HFFc6 (cell line): ENCODE measurements at places on chromosomes 7 and 10. TPM values are rescaled to one million over a fixed set of nuclear protein-coding genes. Genes with fewer than 3 reads are reported as not detected.

Gene NACAD
- 5.2 to 10.5 TPM (median 6.1 TPM) in 3 replicates for total RNA-seq

Gene AS3MT
- 1.8 to 4.1 TPM (median 3.0 TPM) in 3 replicates for total RNA-seq

Gene GBF1
- total RNA-seq: 71.0 to 77.6 TPM (median 71.4 TPM) in 3 replicates

Gene OAT
- 125 to 139 TPM (median 126 TPM) in 3 replicates for total RNA-seq

Gene ACTL6B
- total RNA-seq: not detected in 3 replicates

Gene CTNNA3
- total RNA-seq: not detected in 3 replicates

Gene SUPV3L1
- 25.1 to 29.1 TPM (median 26.7 TPM) in 3 replicates for total RNA-seq

Gene MSMB
- total RNA-seq: not detected in 3 replicates

DNA sequence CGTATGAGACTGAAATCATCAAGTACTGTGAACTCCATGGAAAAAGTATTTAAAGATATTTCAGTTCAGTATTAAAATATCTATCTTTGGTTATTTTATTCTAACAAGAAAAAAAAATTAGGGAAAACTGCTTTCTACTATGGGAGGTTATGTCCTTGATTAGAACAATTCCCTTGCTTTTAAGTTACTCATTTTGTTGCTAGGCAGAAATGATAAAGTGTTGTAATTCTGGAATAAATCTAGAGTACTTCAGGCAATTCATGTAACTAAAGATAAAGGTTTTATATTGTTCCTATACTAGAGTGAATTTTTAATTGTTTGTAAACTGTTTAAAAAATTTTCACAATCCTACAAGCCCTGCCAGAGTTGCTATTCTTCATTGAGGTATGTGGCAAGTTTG, 92.0 kb downstream of the BBS9 start:
- no peak for DNase-seq

DNA sequence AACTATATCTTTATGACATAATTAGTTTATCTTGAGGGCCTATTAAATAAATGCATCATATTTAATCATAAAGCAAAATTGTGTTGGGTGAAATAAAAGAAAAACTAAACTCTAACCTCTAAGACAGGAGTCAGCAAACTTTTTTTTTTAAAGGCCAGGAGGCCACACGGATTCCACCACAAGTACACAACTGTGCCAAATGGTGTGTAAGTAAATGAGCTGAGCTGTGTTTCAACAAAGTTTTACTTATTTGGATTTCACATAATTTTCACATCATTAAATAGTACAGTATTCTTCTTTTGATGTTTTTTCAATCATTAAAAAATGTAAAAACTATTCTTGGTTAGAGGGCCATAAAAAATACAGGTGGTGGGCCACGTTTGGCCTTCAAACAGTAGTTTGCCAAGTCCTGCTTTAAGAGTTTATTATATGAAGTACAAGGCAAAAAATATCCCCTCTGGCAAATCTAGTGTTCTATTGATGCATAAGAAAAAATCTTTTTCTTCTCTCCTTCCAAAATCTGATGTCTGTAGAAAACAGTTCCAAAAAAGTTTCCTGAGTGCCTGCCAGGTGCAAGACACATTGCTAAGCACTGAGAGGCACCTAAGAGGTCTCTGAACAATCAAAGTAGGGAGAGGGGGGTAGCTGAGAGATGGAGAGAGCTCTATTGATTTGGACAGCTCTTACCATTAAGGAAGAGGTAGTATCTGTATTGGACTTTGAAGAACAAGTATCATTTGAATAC, 26.5 kb upstream of the SPOCK2 start:
- no peak for DNase-seq

GRCh38 chr10:72258617-72259016, 15.1 kb upstream of the DDIT4 start:
- DNase-seq: no peak

DNA sequence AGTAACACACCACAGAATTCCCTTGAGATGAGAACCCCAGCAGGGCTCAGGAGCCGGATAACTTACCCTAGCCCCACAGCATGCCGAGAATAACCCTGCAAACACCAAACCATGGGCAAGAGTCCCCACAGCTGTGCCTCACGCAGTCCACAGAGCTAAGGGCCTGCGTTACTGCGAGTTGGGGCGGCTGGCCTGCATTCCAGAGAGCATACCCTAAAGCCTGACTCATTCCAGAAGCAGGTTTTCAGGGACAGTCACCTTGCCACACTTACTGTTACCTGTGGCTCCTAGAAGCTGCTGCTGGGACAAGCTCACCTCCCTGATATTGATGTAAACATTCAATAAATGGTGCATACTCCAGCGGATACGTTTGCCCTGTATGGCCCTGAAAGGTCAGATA, 18.6 kb downstream of the FGFR2 start:
- DNase-seq: no peak

DNA sequence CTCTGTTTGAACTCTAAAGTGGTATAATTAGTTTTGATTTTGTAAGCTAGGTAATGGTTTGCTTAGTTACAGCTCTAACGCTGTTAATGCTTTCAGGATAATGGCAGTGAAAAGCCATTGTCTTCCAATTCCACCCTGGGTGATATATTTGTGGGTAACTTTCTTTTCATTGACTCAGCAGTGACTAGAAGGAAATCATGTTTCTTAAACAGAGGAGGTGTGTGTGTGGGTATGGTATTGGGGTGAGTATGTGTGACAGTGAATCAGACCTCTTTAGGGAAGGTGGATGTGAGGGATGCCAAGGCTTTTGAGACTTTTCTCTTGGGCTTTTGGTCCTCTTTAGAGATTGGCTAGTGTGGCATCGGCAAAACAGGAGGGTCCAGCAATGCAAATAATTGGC, 13.6 kb downstream of the ENTPD7 start:
- no peak for DNase-seq

DNA sequence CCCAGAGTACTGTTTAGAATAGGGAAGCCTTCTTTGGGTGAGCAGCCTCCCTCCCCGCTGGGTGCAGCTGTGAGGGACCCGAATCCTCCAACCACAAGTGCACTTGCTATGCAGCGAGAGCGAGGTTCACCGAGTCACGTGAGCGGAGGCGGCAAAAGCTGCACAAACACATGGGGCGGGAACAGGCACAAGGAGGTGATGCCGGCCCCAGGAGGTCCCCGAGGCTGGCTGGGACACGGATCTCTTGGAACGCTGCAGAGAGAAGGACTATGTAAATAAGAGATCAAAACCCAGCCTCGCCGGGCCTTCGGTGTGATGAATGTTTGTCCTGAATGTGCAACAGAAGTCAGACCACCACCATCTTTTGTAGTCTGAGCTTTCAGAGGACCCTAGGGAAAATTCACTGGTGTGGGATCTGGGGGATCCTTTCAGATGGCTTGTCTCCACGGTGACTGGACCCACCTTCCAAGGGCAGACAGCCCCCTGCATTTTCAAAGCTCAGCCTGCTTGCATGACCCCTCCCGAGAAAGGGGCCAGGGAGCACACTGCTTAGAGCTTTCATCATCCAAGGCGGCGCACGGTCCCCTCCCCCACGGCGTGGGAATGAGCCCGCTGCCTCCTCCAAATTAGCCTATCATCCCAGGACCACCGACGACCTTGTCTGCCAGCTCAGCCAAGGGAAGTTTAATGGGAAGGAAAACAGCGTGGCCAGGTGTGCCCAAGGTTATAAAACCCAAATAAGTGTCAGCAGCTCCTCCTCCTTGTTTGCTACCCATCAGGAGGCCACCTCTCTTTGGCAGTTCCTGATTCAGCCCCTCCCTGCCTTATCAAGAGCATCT, 327.7 kb downstream of the CXCL12 start:
- DNase-seq: no peak

DNA sequence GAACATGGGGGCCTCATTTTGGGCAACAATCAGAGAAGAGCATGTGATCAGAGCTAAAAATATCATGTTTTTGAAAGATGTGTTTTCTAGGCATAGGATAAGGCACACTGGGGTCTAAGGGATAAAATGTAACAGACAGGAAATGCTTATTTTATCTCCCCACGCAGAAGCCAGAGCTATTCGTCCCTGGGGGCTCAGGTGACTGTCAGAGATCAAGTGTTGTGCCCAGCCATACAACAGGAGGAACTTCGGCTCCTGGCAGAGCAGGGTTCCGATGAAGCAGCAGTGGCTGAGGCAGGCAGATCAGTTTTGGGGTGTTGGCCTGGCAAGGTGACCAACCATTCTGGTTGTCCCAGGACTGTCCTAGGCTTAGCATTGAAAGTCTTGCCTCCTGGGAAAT, 15.2 kb downstream of the NPY start:
- no peak for DNase-seq

DNA sequence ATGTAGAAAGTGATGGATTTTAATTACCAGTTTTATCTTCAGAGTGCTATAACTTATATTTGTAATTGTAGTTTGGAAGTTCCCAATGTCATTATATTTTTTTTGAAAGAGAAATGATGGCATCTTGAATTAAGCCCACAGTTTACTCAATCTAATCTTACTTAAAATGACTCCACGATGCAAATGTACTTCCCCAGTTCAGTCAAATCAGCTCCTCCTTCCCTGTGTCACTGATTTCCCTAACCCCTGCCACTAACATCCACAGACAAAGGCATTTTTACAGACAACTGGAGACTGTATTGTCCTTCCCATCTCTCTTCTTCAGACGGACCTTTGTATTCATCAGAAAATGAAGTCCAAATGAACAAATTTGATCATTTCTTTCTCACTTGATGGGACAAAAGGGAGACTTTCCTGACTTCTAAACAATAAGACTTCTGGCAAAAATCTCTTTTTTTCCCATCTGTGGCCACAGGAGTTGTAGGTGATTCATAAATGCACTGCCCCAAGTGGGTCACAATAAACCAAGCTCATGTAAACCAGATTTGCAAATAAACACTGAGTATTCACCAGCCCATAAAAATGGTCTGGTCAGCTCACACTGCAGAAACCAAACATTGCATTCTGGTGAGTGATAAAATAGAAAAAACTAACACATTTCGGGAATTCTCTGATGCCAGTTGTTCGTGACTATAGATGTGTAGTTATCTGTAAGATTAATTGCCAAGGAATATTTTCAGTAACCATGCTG, 162.9 kb downstream of the FANK1 start:
- peak; percentile 81 for DNase-seq

DNA sequence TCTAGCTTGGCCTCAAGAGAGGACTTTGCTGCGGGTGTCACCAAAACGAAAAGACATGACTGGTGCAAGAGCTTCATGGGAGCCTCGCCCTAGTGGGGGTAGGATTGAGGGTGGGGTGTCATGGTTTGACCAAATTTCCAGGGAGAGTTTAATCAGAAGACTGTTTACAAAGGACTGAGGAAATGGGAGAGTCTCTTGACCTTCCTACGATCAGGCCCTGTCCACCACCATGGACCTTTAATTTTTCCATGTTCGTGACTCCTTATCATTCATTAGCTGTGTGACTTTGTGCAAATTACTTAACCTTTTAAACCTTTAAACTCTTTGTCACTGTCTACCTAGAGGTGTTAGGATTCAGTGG, 23.0 kb downstream of the AKR1E2 start:
- no peak for DNase-seq

DNA sequence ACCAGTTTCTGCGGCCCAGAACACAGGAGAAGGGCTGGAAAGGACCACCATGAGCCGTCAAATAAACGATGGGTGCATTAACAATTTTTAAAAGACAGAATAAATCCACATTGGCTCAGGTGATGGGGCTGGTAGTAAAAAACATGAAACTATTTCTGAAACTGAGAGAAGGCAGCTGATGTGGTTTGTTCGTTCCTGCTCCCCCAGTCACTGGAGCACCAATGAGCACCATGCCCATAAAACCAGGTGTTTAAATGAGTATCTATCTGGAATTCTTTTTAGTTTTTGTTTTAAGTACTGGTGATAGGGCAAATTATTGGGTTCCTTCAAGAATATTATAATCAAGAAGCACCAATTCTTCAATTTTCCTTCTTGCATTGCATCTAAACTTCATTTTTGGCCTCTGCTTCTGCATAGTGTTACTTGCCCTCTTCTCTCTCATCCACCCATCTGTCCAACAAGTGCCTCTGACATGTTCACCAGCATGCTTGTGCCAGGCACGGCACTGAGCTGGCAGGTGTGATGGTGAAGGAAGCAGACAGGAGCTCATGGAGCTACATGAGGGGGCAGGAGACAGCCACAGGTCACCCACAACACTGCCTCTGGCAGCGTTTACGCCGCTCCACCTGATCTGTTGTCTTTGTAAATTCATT, 65.5 kb downstream of the LARP4B start:
- no peak for DNase-seq

GRCh38 chr7:18689551-18689950, 194.0 kb downstream of the HDAC9 start:
- no peak for DNase-seq

- peak; percentile 45 for DNase-seq
Measured at GRCh38 chr7:836429-836828, 4.2 kb downstream of the SUN1 start.

DNA sequence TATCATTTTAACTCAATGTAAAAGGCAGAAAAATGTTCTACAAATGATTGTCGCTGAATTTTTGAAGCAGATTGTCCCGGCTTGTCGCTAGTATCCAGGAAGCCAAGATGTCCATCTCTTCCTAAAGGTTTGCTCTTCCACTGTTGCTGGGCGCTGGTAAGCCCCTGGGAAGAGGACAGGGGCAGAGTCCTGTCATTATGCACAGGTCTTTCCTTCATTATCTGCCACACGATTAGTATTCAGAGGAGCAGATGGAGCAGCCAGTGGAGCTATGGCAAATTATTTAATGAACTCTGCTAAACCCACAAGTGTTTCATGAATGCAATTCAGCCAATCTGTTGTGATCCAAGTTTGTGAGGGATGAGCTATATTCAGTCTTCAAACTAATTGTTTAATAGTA, 499.1 kb upstream of the NRP1 start:
- DNase-seq: no peak

GRCh38 chr10:1198453-1199344, 142.5 kb downstream of the WDR37 start:
- DNase-seq: no peak

- no peak for DNase-seq
Measured at GRCh38 chr10:36301139-36301538, 659.0 kb upstream of the FZD8 start.

- no peak for DNase-seq
Measured at GRCh38 chr10:48206482-48207250, 67.8 kb downstream of the FRMPD2 start.

- peak; percentile 29 for DNase-seq
Measured at GRCh38 chr10:571688-572451, 117.6 kb downstream of the DIP2C start.

GRCh38 chr7:41060796-41061195, 642.1 kb downstream of the INHBA start:
- DNase-seq: no peak

GRCh38 chr7:46852795-46853194, 729.1 kb downstream of the TNS3 start:
- no peak for DNase-seq

- no peak for DNase-seq
Measured at GRCh38 chr10:62186999-62187675, 81.5 kb downstream of the RTKN2 start.

GRCh38 chr10:23094786-23095403, 484 bp upstream of the MSRB2 start:
- peak; percentile 7 for DNase-seq

DNA sequence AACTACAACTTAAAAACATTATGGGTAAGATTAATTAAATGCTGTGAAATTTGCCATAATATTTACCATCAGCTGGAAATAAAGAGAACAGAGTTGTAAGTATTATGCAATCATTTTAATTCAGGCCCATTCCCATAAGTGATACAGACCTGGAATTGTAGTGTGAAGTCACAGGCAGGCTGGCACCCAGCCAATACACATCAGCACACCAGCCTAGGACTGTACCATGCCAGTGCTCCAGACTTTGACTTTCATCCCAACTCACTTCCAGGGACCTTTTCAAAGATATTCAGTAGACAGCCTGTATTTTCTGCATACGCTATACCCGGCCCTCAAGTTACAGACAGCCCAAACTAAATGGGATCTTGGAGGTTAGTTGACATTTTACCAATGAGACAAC, 143.3 kb downstream of the TES start:
- DNase-seq: no peak
